Lower lobe of right lung (tissue), 2 donors: ENCODE measurements at places on chromosomes 1 and 21.
A peak's percentile ranks its signal among the peaks of the same experiment; 100 is the strongest.

GRCh38 chr1:150560011-150560438 is 10.8 kb downstream of the ADAMTSL4 start:
- peak; percentile 86 for DNase-seq

- no peak for DNase-seq
Observed at GRCh38 chr1:69294171-69294570, 273.6 kb upstream of the LRRC7 start.

GRCh38 chr1:11681071-11681771 is at the start of gene MAD2L2:
MAD2L2 (minus strand) TSS chr1:11681148; CDS start chr1:11680601, 547 bp downstream.
- DNase-seq, result peak; percentile 91

DNA sequence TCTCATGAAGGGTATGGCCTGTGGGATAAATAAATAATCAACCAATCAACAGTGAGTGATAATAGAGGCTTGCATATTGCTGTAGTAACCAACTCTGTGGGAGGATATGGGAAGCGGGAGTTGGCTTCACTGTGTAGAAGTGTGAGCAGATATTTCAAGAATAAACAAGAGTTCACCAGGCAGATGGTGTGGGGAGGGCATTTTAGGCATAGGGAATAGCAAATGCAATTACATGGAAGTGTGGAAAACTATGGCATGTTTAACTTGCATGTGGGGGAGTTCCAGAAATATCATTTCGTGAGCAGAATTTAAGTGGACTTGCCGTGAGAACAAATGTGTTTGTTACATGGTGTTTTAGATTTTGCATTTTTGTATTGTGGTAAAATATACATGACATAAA is 95.2 kb downstream of the SPATA46 start:
- DNase-seq, result no peak

- DNase-seq, result no peak
Observed at GRCh38 chr1:182565537-182565936, 23.5 kb downstream of the RNASEL start.

DNA sequence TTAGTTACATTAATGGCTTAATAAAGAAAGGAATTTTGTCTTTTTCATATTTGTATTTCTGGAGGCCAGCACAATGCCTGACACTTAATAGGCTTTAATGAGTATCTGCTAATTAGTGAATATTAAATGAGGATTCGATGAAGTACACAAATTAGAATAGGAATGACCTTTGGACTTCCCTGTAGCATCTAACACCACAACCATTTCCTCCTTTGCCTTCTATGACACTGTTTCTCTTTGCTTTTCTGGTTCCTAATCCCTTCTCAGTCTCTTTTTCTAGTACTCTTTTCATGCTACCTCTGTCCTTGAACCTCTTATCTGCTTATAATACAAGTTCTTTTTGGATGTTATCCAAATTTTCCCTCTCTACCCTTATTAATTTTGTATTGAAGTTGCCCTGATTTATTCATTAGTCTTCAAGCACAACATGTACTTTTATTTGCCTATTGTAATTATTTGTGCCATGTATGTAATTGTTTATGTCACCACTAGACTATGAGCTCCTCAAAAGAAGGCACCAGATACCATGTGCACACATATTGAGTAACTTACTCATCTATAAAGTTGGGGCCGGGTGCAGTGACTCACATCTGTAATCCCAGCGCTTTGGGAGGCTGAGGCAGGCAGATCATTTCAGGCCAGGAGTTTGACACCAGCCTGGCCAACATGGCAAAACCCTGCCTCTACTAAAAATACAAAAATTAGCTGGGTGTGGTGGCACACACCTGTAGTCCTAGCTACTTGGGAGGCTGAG is 23.8 kb downstream of the RPS27 start:
- no peak for DNase-seq

DNA sequence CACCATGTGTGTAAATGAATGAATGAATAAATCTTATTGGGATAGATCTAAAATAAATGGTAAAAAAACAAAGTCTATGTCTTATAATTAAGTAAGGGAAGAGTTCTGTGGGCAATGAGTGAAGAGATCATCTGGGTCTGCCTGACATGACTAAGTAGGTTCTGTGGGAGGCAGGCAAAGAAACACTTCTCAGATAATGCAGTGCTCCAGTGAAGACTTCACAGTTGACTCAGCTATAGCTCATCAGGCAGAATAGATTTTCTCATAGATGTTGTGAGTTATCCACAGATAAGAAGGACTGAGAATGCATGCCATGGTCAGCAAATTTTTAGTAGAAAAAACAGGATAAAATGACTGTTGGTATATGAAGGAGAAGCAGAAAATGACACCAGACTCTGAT is 12.4 kb downstream of the KRTAP22-2 start:
- DNase-seq, result no peak

DNA sequence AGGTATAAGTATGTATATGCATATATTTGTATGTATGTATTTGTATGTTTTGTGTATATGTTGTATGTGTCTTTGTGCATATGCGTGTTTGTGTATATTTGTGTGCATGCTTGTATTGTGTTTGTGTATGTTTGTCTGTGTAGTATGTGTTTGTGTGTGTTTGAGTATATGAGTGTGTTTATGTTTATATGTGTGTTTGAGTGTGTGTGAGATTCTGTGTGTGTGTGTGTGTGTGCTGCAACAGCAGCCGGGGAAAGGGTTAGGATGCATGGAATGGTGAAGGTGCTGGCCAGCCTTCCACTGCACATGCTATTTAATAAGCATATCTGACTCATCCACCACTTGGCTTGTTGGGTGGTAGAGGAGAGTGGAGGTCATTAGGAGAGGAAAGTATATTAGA is 46.6 kb upstream of the RAB4A start:
- no peak for DNase-seq

DNA sequence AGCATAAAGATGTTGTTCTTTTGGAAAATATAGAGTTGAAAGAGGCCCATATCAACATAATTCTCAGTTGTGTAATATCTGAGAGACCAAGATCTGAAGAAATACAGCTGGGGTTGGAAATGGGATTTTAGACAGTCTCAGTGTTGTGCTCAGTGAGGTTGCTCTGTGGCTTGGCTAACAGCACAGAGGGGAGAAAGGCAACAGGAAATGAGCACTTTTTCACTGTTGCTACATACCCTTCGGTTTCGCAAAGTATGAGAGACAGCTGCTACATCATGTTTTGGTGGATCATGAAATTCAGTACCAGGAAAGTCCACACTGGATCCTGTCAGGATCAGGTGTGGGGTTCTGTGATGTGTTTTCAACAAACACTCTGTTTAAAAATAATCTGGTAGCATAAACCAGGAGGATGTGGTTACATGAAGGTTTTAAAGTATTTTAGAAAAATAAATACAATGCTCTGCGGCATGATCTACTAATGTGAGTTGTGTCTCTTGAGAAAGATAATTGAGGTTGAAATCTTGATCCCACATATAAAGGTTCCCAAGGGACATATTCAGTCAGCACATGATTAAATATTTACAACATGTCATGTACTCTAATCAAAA is 7.0 kb upstream of the GPR88 start:
- no peak for DNase-seq

GRCh38 chr21:27812279-27812678 is 845.4 kb upstream of the ADAMTS5 start:
- no peak for DNase-seq

- DNase-seq, result peak; percentile 59
Observed at GRCh38 chr1:21261551-21262292, 28.5 kb downstream of the ECE1 start.

DNA sequence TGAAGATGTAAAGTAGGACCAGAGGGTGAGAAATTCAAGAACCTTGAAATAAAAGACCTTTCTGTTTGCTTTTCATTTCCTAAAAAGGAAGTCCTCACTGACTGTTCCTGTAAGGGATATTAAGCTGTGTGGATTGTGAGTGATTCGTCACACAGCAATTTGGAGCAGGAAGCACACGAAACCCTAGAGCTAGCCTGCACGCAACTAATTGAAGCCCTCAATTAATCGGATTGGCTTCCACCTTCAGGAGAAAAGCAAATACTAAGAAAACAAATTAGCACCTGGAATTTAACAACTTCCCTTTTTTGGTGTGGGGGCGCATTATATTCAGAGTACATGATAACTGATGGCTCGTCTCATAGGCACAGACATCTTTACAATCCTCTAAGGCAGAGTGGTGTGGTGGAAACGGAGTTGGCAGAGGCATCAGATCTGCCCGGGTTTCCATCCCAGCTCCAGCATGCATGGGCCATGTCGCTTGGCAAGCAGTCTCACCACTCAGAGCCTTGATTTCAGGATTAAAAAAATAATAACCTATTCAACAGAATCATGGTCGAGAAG is 95.2 kb downstream of the KCNJ15 start:
- DNase-seq, result no peak

- DNase-seq, result no peak
Observed at GRCh38 chr1:169698976-169699375, 12.4 kb downstream of the SELL start.

DNA sequence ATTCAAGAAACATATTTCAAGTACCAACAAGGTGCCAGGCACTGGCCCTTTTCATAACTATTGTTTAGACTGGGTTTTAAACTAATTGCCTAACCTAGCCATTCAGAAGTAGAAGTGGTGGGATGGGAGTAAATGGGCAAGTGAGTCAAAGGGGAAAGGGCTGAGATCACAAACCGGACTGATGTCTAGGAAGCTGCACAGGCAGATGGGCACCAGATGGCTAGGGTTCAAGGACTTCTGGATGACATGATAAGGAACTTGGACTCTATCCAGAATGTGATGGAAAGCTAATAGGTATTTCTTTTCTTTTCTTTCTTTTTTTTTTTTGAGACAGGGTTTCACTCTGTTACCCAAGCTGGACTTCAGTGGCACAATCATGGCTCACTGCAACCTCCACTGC is 46.6 kb downstream of the LYST start:
- no peak for DNase-seq

GRCh38 chr1:230710543-230710904 is 3.4 kb downstream of the AGT start:
- no peak for DNase-seq
